ENCODE measurements at places on chromosomes 7 and 10.
A peak's percentile ranks its signal among the peaks of the same experiment; 100 is the strongest.

- no peak for DNase-seq
These were observed 76.5 kb downstream of the ARL5B start for GRCh38 chr10:18735711-18736110.

DNA sequence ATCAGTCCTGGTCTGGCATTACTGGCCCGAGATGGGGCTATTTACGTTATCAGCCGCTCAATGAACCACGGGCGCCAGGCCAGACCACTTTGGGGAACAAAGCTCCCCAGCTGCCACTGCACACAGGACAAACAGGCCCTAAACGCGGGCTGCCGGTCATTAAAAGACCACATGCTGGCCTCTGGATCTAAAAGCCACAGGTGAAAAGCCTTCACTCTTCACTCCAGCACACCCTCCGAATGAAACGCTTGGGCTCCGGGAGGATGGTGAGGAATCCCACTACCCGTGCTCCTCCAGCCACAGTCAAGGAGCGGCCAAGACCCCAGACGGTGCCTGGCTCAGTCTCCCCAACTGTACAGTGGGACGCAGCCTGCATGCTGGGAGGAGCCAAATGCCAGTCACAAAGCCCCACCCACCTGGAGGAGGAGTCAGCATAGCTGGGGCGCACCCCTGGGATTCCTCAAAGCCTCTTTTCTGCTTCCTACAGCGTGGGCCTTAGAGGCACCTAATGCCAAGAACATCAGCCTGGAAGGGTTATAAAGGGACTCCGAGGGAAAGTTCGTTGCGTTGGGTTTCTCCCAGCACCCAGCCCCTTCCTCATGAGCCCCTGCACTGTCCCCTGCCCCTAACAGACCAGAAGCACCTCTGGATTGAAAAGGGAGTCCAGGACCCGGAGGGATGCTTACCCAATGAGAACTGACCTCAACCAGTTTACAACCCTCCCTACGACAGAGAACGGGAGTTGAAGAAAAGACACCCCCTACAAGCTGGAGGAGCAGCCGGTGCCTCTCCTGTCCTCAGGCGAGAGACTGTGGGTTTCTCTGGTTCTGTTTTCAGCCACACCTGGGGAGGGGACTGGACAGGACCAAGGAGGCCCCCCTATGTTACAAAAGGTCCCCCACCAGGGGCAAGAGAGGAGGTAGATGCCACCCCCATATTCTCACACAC, 4.7 kb downstream of the PDGFA start:
- DNase-seq = no peak

GRCh38 chr7:129258649-129259389, 34.0 kb downstream of the AHCYL2 start:
- DNase-seq = peak; percentile 93

GRCh38 chr7:28433699-28434219, 21.4 kb downstream of the CREB5 start:
- peak; percentile 2 for DNase-seq

DNA sequence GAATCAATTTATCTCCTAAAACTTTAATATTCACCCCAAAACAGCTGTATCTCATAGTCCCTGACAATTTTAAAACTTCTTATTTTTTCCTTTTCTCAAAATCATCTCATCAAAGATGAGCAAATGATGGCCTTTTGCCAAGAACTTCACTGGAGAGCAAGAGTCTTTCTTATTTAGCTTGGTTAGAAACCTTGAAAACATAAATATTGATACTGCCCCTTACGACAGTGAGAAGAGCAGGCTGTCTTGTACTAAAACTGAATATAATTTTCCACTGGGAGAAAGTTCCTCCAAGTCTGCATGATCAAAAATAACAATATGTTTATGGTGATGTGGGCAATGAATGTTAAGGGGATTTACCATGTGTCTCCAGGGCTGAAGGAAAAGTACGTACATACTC, 109.0 kb downstream of the COL28A1 start:
- DNase-seq = no peak
